ENCODE measurements at places on chromosomes 4 and X. TPM values are rescaled to one million over a fixed set of nuclear protein-coding genes. Genes with fewer than 3 reads are reported as not detected.

Gene KLHL4
- 1.2 TPM for total RNA-seq

Gene TKTL2
- total RNA-seq = not detected

Gene OCRL
- total RNA-seq = 23.6 TPM

Gene F8A3
- total RNA-seq = 4.1 TPM

Gene CXorf38
- total RNA-seq = 11.1 TPM
